ENCODE measurements at places on chromosomes 7 and 10.

GRCh38 chr7:43700059-43700501, 29.2 kb downstream of the COA1 start:
- DNase-seq: peak; percentile 36

DNA sequence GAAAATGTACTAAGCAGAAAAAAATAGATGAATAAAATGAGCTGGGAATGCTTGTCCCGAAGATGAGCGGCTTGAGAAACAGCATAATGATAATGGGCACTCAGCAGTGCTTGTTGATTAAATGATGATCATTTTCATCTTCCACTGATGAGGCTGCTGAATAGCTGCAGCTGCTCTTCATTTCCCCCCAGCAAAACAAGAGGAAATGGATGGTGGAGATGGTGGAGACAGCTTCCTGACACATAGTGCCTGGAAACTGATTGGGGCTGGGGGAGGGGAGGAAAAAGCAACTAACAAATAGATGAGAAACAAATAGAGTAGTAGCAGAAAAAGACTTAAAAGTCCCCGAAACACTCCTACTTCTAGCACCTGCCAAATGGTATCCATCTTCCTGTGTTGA, 41.4 kb downstream of the MRC1 start:
- no peak for DNase-seq

- no peak for DNase-seq
These were observed 2.0 kb downstream of the MRPL43 start for GRCh38 chr10:100985336-100985735.

GRCh38 chr10:5888351-5888750, 1.3 kb downstream of the ANKRD16 start:
- no peak for DNase-seq

DNA sequence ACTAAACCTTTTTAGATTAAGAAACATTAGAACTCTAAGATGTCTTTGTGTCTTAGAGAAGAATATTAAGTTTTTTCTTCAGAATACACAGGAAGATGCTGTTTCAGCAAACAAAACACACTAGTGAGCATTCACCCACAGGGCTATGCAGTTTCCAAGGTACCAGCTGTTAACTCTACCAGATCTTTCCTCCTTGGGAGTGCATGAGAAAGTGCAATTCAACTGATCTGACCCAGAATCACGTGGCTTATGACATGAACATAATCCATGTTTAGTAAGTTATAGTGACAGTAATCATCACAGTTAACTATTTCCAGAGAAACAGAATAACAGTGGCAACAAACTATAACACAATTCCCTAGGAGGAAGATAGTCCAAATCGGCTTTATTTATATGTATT, 270.7 kb downstream of the CACNA2D1 start:
- peak; percentile 10 for DNase-seq

- no peak for DNase-seq
These were observed 154.2 kb upstream of the PRKCQ start for GRCh38 chr10:6734286-6734685.

- DNase-seq: no peak
These were observed 42.4 kb downstream of the ZNF487 start for GRCh38 chr10:43479275-43479674.

- DNase-seq: no peak
These were observed 69.0 kb downstream of the PRSS58 start for GRCh38 chr7:142188846-142189245.

DNA sequence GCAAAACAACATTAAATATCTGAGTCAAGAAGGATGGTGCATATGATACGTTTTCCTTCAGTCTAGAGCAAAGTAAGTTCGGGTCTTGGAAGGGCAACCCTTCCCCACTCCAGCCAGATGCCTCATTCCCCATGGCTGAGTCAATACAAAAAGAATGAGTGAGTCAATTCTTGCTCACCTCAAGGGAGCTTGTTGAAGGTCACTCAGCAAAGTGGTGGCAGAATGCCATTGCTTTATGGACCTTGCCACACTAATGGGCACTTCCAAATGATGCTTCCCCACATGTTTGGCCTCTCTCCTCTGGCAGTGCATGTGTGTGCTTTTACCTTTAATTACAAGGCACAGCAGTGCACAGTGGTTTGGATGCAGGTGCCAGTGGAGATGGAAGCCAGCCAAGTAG, 296.5 kb downstream of the SORCS3 start:
- peak; percentile 22 for DNase-seq

DNA sequence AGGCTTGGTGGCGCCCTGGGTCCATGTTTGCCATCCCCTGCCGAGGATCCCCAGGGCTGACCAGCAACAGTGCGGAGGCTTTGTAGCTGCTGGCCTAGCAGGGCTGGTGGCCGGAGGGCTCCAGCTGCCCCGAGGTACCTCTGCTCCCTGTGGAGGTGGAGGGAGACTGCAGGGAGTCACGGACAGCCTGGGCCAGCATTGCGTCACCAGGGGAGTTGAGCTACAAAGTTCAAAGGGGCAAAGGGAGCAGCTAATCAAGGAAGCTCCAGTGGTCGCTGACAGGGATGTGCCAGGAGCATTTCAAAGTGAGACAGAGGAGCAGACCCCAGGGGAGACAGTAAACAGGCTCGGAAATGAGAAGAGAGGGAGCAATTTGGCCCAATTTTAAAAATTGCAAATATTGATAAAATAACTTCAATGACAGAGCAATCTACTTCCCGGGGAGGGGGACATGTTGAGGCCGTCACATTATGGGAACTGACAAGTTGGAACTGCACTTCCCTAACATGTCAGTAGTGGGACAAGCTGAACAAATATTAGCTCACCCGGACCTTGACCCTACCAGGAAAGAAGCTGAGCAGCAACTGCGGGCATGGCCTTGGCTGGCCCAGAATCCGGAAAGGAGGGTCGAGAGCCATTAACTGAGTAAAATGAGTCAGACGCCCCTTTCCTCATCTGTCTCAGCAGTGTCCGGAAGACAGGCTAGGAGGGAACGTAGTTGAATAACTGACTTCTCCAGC, 39.4 kb downstream of the BTBD16 start:
- DNase-seq: peak; percentile 93

- DNase-seq: peak; percentile 85
These were observed 817 bp downstream of the MLLT10 start for GRCh38 chr10:21534604-21535493.

DNA sequence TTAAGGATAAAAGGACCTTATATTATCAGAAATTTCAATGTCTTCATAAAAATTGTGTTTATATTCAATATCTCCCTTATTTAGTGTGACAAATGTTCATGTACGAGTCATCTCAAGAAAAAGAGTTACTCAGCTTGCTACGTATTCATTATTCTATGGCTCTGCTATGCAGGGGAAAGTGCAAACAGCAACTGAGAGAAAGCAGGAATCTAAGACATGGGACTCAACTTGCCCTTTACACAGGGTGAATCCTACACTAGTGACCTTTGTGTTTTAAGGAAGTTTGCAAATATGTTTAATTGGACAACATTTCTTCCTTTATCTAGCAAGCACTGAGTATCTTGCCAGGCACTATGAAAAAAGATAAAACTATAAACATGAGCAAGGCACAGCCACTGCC, 104.7 kb downstream of the NPSR1 start:
- no peak for DNase-seq

- DNase-seq: no peak
These were observed 591.6 kb downstream of the SDK1 start for GRCh38 chr7:3892686-3893085.

DNA sequence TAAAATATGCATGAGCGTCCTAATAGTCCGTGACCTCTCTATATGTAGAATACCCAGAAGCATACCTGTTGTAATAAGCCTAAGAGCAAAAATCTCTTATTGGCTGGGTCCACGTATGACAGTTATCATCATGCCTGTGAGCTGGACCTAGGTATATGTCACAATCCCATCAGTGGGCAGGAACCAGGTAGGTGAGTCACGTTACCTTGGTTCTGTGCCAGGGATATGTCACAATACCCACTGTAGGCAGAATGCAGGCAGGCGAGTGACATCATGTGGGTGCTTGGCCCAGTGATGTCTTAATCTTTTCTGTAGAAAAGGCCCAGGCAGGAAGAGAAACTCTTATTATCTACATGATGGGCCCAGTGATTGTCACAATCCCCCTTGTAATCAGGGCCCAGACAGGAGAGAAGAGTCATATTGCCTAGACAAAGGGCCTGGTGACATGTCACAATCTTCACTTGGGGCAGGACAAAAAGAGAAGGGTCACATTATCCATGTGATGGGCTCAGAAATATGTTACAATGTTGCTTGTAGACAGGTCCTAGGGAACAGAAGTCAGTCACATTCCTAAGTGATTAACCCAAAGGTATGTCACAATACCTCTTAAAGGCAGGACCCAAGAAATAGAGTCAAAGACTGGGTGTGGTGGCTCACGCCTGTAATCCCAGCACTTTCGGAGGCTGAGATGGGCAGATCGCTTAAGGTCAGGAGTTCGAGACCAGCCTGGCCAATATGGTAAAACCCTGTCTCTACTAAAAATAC, 12.9 kb upstream of the ZNF736 start:
- DNase-seq: no peak

DNA sequence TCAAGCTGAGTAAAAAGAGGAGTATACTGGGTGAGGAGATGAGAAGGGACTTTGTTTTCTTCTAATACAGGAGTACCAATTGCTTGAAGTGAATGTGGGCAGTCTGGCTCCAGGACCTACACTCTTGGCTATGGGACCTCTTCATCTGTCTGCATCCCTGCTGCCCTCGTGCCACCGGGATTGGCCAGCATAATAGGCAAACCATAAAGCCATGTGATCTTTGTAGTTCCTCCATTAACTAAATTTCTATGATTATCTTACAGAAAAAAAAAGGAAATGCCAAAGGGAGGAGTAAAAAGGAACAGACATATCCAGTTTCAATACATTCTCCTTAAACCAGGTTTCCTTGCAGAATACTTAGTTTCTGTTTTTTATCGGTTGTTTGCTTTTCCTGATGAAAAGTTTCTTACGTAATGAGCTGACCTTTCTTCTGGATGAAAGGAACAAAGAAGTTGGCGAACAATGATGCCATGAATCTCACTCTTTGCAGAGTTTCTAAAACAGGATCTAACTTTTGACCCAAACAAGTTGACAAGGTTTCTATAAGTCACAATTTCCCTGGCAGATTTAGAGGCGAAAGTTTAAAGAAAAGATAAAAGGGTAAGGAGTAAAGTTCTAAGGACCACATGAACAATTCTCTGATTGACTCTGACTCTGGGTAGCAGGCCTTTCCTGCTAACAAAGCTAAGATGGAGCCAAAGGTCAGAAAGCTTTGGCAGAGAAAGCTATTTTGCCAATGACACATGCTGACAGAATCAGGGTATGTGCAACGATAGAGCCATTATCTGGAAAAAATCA, 54.1 kb downstream of the LAMB1 start:
- DNase-seq: no peak

GRCh38 chr7:5443678-5444077, 20.0 kb upstream of the TNRC18 start:
- no peak for DNase-seq

- DNase-seq: no peak
These were observed 186.6 kb downstream of the DNAJB6 start for GRCh38 chr7:157523371-157523765.

GRCh38 chr7:584122-584465, 64.4 kb upstream of the PDGFA start:
- no peak for DNase-seq

GRCh38 chr7:48312151-48312550, 140.9 kb downstream of the ABCA13 start:
- DNase-seq: no peak

DNA sequence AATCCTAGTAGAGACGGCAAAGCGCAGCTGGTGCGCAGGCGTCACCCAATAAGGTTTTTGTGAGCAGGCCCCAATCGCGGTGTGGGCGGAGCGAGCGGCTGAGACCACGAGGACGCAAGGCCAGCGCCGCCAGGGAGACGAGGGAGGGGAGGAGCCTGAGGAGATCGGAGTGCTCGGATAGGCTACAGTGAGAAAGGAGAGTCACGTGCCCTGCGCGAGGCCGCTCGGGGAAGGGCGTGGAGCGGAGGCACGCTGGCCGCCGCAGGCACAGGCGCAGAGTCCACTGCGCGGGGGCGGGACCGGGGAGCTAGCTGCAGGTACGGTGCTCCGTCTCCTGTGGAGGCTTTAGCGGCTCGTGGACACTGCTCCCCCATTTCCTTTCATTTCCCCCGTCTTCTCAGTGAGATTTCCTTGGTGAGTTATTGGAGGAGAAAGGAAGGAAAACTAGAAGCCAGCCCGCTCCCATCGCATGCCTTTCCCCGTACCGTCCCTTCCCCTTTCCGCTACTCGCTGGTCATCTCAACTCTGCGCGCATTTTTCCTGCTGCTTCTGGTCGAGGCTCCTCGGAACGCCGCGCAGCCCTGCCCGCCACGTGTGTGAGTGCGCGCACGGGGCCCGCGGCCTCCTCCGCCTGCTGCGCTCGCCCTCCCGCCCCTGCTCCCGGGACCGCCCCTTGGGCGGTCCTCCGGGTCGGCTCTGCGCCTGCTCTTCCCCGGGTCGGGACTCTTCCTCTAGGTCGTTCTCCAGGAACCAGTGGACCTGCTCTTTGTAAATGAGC, at the start of gene THNSL1:
TSS of gene THNSL1 (plus strand) at position 237 of the 778 bp plus-strand sequence. CDS start 6,612 bp downstream, outside the sequence.
- peak; percentile 100 for DNase-seq

DNA sequence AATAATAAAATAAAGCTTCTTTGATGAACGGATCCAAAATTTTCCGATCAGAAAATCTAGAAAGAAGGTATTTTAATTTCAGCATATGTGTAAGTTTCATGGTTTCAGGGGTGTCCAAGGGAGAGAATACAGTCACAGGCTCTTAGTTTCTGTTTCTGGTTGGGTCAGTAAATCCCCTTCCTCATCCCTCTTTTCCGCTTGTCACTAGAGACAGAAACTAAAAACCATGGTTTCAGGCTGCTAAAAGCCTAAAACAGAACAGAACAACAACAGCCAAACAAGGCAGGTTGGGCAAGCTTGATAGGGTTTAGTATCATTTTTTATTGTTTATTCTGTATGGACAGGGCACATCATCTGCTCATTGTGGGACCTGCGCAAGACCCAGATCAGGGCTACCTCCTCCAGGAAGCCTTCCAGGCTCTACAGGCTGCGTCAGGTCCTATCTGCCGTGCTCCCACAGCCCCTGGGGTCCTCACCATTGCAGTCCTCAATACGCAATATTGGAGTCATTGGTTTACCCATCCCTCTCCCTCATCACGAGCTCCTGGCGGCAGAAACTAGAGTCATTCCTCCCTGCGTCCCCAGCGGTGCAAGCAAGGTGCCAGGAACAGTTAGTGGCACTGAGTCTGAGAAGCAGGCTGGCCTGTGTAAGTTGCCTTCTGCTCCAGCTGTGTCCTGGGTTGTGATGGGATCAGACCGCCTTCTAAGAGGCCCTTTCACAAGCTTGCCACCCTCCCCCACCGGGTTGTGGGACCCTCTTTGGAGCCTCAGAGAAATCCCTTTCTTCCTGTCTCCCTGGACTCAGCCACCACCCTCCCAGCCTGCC, 70.2 kb upstream of the CUX1 start:
- no peak for DNase-seq

DNA sequence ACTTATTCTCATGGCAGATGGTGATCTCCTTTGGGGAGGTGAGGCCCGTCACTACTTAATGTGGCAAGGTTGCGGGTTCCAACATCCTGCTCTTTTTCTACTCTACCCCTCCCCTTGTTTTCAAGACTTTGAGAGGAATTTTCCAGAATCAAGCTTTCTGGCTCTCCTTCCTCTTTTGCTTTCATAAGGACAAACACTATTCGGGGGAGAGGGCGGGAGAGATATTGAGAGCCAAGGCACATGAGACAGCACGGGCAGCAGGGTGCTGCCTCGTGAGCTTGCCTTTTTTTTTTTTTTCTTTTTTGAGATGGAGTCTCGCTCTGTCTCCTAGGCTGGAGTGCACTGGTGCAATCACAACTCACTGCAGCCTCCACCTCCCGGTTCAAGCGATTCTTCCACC, 6.9 kb upstream of the PFKFB3 start:
- DNase-seq: no peak
